ENCODE measurements at places on chromosomes 3 and 15.

GRCh38 chr15:65535192-65535591 is 4.9 kb downstream of the HACD3 start:
- DNase-seq: no peak

DNA sequence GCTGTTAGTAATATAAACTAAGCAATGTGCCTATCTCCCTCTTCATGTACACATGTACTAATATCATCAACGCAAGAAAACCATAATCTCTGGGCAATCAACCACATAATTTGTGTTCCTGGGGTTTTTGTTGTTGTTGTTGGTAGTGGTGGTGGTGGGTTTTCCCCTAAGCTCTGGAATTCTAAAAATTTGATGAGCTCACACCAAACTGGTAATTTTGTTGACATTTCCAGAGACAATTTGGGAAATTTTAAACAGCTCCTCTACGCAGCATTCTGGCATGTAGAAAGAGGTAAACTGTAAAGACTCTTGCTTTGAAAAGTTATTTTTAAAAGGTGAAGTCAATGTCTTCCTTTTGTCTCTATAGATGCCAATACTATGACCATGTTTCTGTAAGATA is 126.7 kb downstream of the IGSF11 start:
- no peak for DNase-seq

DNA sequence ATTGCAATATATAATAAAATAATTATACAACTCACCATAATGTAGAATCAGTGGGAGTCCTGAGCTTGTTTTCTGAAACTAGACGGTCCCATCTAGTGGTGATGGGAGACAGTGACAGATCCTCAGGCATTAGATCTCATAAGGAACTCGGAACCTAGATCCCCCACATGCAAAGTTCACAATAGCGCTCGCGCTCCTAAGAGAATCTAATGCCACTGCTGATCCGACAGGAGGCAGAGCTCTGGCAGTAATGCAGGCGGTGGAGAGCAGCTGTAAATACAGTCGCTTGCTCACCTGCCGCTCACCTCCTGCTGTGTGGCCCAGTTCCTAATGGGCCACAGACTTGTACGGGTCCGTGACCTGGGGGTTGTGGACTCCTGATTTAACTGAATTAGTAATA is 87.8 kb downstream of the P3H2 start:
- no peak for DNase-seq

- DNase-seq: no peak
Observed at GRCh38 chr15:66569461-66570137, 3.8 kb upstream of the LCTL start.

GRCh38 chr3:120769436-120769835 is 26.9 kb downstream of the GTF2E1 start:
- DNase-seq: no peak

- DNase-seq: no peak
Observed at GRCh38 chr3:95407709-95408463, 1345.0 kb downstream of the NSUN3 start.

DNA sequence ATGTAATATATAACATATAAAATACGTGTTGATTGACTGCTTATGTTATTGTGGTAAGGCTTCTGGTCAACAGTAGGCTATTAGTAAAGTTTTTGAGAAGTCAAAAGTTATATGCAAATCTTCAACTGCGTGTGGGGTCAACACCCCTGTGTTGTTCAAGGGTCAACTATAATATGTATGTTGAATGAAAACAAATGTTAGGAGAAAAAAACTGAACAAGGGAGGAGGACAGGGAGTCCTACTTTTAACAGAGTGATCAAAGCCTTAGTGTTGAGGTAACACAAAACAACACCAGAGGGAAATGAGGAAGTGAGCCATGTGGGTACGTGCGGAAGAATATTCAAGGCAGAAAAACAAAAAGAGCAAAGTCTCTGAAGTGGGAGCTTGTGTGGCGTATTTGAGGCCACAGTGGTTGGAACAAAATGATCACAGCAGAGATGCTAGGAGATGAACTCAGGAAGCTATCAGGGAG is 62.5 kb downstream of the SFMBT1 start:
- peak; percentile 46 for DNase-seq

DNA sequence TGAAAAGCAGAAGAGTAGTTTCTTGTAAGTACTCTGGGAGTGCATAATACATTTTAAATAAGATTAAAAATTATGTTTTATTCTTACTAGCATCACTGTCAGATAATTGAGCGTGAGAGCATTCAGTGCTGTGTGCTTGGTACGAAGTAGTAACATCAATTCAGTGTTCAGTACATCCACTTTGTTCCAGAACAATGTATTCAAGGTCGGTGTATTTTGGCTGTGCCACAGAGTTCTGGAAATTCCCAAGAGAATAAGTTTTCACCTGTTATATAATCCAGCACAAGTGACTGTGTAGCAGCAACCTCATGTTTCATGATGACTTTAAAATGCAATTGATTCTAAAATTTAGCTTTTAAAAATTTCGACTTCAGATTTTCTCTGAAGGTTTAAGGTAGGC is 130.6 kb downstream of the IGF1R start:
- DNase-seq: no peak

GRCh38 chr3:52245322-52246263 is at the start of gene PPM1M:
PPM1M (plus strand) TSS chr3:52245759; CDS start chr3:52245825, 66 bp downstream.
- DNase-seq: peak; percentile 72

DNA sequence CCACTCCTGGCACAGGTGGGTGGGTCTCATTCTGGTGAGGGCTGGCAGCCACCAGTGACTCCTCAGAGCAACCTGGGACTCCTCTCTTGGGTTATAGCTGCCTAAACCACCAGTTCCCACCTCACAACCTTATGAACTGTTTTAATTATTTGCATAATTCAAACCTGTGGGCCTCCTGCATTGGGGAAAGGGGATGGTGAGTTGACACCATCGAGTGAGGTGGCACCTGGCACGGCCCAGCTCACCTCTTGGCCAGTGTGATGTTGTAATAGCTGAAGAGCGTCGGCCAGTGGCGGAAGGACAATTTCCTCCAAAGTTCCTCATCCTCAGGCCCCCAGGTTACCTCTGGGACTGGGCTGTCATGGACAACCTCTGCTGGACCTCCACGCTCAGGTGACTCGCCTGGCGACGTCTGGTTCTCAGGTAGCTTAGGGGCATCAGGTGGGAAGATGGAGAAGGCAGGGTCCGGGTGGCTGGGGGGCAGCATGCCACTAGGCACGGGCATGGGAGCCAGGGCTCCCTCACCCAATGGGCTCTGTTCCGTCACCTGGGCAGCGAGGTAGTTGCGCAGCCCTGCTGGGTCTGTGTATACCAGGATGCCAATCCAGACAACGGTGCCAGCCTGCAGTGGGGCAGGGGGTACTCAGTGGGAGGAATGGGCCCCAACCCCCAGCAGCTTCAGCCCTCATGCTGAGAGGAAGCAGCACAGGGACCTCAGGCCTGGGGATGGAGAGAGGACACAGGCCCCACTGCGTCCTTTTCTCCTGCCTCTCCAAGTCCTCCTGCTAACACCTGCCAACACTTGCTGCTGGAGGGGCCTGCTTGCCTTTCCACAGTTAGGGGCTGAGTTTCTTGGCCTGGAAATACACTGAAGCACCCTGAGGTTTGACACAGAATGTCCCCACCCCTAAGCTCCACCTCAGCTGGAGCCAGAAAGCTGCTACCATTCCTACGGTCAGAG is 38.5 kb downstream of the PTPN23 start:
- no peak for DNase-seq

- no peak for DNase-seq
Observed at GRCh38 chr15:73174171-73174570, 121.9 kb downstream of the NEO1 start.

GRCh38 chr3:52099001-52099401 is 42.6 kb upstream of the DUSP7 start:
- no peak for DNase-seq

GRCh38 chr15:89459271-89460038 is 36.9 kb downstream of the RHCG start:
- DNase-seq: no peak

DNA sequence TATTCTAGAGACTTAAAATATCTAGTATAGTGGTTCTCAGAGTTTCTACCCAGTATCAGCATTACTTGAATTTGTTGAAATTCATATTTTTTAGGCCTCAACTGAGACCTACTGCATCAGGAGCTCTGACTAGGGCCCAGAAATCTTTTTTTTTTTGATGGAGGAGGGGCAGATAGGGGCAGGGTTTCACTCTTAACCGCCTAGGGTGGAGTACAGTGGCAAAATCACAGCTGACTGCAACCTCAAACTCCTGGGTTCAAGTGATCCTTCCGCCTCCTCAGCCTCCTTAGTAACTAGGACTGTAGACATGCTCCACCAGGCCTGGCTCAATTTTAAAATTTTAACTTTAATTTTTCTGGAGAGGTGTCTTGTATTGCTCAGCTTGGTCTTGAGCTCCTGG is 36.6 kb downstream of the CHD2 start:
- DNase-seq: no peak

DNA sequence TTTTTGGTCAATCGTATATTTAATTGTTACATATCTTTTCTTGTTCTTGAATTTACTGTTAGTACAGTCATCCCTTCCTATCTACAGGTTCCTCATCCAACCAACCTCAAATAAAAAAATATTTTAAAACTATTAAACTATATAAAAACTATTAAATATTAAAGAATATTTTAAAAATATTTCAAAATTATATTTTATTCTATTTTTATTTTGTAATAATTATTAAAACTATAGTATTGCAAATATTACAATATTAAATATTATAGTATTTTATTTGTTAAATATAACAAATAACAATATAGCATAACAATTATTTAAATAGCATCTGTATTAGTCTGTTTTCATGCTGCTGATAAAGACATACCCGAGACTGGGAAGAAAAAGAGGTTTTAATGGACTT is 357.9 kb upstream of the GOLIM4 start:
- no peak for DNase-seq

- no peak for DNase-seq
Observed at GRCh38 chr15:50315814-50316630, 39.0 kb downstream of the GABPB1 start.

All from activated T-cell treated with anti-CD3 and anti-CD28 coated beads, Interleukin-2, amount 50 U/mL, for 1 hour (primary cell).